ENCODE measurements at places on chromosomes 3 and 15. TPM values are rescaled to one million over a fixed set of nuclear protein-coding genes. Genes with fewer than 3 reads are reported as not detected.

GRCh38 chr3:138187296-138188012, at the start of gene ARMC8:
ARMC8 (plus strand) TSS chr3:138187301; CDS start chr3:138187555, 254 bp downstream.
- H3K4me3 ChIP-seq: peak within 1 kb of the TSS; percentile 97
- no peaks in the 10 kb centered on the region for H3K36me3 ChIP-seq
- DNase-seq: peak; percentile 76
- H3K4me1 ChIP-seq: no peaks in the 10 kb centered on the region
- H3K27me3 ChIP-seq: no peaks in the 10 kb centered on the region
- H3K27ac ChIP-seq: peak within 1 kb of the TSS; percentile 99

DNA sequence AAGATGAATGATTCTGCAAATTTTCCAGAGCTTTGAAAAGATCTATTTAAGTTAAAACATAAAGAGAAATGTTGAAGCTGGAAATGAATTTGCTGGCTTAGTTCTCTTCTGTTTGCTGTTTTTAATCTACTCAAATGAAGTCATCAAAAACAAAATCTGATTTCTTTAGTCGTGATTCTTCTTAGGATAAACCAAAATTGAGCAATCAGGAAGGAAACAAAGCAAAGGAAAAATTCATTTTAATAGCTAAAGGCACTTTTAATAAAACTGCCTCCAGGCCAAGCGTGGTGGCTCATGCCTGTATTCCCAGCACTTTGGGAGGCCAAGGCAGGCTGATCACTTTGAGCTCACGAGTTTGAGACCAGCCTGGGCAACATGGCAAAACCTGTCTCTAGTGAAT, 91.2 kb downstream of the DUT start:
- no peak overlapping the region for H3K27ac ChIP-seq
- no peak for DNase-seq
- H3K4me3 ChIP-seq: no peak overlapping the region
- no peaks in the 10 kb centered on the region for H3K36me3 ChIP-seq
- no peaks in the 10 kb centered on the region for H3K27me3 ChIP-seq
- H3K4me1 ChIP-seq: no peaks in the 10 kb centered on the region

GRCh38 chr3:50405249-50405648, 45.9 kb upstream of the TMEM115 start:
- H3K4me1 ChIP-seq: no peaks in the 10 kb centered on the region
- no peak overlapping the region for H3K27ac ChIP-seq
- H3K36me3 ChIP-seq: no peaks in the 10 kb centered on the region
- H3K4me3 ChIP-seq: no peak overlapping the region
- no peaks in the 10 kb centered on the region for H3K27me3 ChIP-seq

DNA sequence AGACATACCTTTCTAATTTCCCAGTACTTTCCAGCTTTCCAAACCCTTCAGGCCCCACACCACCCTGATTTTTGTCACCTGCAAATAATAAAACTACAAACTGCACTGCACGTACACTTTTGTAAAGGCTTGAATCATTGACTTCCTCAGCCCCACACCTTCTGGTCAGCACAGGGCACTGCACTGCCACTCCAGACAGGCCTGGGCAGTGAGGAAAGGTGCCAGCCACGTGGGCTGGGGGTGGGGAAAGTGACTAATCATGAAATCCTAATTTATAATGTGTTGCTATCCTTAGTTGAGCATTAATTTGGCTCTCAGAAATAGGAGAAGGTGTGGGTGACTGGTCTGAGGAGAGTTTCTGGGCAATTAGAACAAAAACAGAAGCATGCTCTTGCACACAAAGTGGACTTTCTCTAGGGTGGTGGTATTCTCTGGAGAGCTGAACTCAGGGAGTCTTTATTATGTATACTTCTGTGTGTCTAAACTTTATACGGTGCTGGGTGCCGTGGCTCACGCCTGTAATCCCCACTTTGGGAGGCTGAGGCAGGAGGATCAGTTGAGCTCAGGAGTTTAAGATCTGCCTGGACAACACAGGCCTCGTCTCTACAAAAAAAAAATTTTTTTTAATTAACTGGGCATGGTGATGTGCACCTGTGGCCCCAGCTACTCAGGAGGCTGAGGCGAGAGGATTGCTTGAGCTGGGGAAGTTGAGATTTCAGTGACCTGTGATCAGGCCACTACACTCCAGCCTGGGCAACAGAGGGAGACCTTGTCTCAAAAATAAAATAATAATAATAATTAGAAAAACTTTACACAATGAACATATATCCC, 58.2 kb upstream of the FLNB start:
- H3K4me3 ChIP-seq: no peak overlapping the region
- no peak for DNase-seq
- H3K4me1 ChIP-seq: peaks cover 38% of the 10 kb centered on the region
- H3K27me3 ChIP-seq: no peaks in the 10 kb centered on the region
- H3K27ac ChIP-seq: no peak overlapping the region
- H3K36me3 ChIP-seq: no peaks in the 10 kb centered on the region

GRCh38 chr3:172244011-172244410, 204.2 kb downstream of the GHSR start:
- no peaks in the 10 kb centered on the region for H3K27me3 ChIP-seq
- H3K4me1 ChIP-seq: no peaks in the 10 kb centered on the region
- H3K4me3 ChIP-seq: no peak overlapping the region
- H3K36me3 ChIP-seq: no peaks in the 10 kb centered on the region
- no peak for DNase-seq

GRCh38 chr3:118543832-118544231, 490.8 kb downstream of the IGSF11 start:
- no peaks in the 10 kb centered on the region for H3K4me1 ChIP-seq
- no peak for DNase-seq
- H3K4me3 ChIP-seq: no peak overlapping the region
- H3K27me3 ChIP-seq: no peaks in the 10 kb centered on the region
- H3K36me3 ChIP-seq: no peaks in the 10 kb centered on the region
- H3K27ac ChIP-seq: no peak overlapping the region

GRCh38 chr3:172224560-172225214, 185.3 kb downstream of the FNDC3B start:
- H3K27ac ChIP-seq: no peak overlapping the region
- DNase-seq: no peak
- peaks cover 2% of the 10 kb centered on the region for H3K4me1 ChIP-seq
- peaks cover 4% of the 10 kb centered on the region for H3K36me3 ChIP-seq
- no peak overlapping the region for H3K4me3 ChIP-seq

GRCh38 chr3:72244396-72244795, 459.4 kb upstream of the PROK2 start:
- H3K4me3 ChIP-seq: no peak overlapping the region

DNA sequence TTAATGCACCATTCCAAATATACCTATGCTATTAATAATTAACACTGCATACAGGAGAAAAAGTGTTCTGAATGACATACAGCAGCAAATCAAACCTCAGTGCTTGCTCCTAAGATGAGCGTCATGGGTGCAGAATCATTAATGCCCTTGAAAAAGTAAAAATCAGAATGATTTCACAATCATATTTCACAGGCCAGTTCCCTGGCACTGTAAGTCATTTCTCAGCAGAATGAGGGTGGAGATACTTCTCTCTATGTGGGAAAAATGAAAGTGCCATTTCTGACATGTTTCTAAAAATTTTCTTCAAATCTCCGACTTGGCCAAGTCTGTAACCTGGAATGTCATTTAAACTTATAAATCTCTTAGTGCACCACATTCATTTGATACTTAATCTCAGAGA, 549.8 kb upstream of the AGTR1 start:
- DNase-seq: no peak
- H3K27ac ChIP-seq: no peak overlapping the region
- H3K4me3 ChIP-seq: no peak overlapping the region

- no peak overlapping the region for H3K27ac ChIP-seq
- no peaks in the 10 kb centered on the region for H3K27me3 ChIP-seq
- H3K4me3 ChIP-seq: no peak overlapping the region
- H3K4me1 ChIP-seq: no peaks in the 10 kb centered on the region
- H3K36me3 ChIP-seq: no peaks in the 10 kb centered on the region
- DNase-seq: no peak
These were observed 7.9 kb downstream of the CCR4 start for GRCh38 chr3:32959371-32959770.

DNA sequence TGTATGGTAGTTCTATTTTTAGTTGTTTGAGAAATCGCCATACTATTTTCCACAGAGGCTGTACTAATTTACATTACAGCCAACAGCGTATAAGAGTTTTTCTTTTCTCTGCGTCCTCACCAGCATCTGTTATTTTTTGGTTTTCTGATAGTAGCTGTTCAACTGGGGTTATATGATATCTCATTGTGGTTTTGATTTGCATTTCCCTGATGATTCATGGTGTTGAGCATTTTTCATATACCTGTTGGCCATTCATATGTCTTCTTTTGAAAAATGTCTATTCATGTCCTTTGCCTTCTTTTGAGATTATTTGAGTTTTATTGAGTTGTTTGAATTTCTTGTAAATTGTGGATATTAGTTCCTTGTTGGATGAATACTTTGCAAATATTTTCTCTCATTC, 114.6 kb downstream of the LRRK1 start:
- H3K27me3 ChIP-seq: no peaks in the 10 kb centered on the region
- H3K4me3 ChIP-seq: no peak overlapping the region
- no peaks in the 10 kb centered on the region for H3K4me1 ChIP-seq
- H3K36me3 ChIP-seq: peaks cover 4% of the 10 kb centered on the region

DNA sequence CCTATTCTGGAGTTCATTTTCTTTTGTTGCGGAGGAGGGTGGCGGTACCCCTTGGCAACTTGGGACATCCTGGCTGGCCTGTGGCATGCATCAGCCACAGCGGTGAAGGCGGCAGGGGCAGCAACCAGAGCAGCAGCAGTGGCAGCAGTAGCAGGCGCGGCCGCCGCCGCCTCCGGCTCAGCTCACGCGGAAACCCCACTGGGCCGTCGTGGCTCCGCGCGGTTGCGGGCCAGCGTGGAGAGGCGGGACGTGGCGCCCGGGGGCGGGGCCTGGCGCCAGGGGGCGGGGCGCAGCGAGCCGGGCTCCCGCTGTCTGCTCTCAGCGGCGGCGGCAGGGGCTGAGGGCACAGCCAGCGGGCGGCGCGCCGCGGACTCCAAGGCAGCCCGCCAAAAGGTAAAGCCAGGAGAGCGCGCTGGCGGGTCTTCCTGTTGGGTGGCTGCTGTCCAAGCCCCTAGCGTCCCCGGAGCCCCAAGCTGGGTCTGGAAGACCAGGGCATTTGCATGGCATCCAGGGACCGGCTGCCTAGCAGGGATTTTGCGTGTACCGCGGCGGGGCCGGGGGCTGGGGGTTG, 334.4 kb upstream of the THRB start:
- H3K27me3 ChIP-seq: peaks cover 12% of the 10 kb centered on the region
- peak; percentile 43 for DNase-seq
- no peak overlapping the region for H3K27ac ChIP-seq
- H3K4me3 ChIP-seq: peak overlapping the region; percentile 16
- no peaks in the 10 kb centered on the region for H3K36me3 ChIP-seq

DNA sequence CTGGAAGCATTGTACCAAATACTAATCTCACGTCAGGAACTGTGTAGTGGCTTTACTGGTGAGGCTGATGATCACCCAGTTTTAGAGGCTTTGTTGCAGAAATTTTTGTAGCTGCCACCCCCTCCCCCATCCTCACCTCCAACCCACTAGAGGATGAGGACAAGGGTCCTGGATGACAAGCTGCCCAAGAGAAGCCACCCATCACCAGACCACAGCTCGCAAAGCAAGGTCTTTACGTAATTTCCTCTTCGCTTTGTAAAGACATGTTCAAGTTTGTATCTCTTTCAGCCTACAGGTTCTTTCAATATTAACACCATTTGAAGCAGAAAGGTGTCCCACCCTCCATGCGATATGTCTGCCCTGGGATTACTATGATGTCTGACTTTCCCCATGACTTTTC, 74.2 kb downstream of the LDHAL6B start:
- H3K27ac ChIP-seq: peak overlapping the region; percentile 36
- H3K4me1 ChIP-seq: peaks cover 18% of the 10 kb centered on the region
- H3K27me3 ChIP-seq: no peaks in the 10 kb centered on the region
- no peak for DNase-seq

DNA sequence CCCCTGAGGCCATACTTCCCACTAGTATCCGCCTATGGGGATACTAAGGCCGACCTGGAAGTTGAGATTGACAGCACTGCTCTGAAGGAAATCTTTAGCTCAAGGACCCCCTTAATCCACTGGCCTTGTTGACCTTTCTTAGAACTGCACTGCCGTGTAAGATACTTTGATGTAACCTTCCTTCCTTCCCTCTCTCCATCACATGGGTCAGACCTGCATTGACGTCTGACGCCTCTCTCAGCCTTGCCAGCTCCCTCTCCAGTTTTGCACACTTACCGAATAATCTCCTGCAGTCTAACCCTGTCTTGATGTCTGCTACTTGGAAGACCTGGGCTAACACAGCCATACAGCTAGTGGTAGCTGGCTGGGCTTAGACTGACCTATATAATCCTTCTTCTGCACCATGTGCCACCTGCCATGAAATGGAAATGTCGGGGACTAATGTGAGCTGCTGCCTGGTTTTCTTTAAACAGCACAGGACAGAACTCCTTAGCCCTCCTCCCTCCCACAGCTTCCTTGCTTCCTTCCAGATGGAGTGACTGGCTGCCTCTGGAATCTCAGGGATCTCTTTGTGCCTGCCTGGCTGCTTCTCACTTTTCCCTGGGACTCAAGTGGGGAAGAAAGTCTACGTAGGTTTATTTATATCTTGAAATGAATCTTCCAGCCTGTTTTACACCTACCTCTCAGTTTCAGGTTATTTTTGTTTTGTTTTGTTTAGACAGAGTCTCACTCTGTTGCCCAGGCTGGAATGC, 39.2 kb upstream of the HERC1 start:
- no peaks in the 10 kb centered on the region for H3K4me1 ChIP-seq
- no peak overlapping the region for H3K27ac ChIP-seq
- no peaks in the 10 kb centered on the region for H3K36me3 ChIP-seq
- no peak for DNase-seq
- no peaks in the 10 kb centered on the region for H3K27me3 ChIP-seq
- H3K4me3 ChIP-seq: no peak overlapping the region

GRCh38 chr3:183984749-183985729, 32.6 kb downstream of the ABCC5 start:
- no peaks in the 10 kb centered on the region for H3K4me1 ChIP-seq
- H3K4me3 ChIP-seq: no peak overlapping the region
- no peak for DNase-seq
- no peaks in the 10 kb centered on the region for H3K36me3 ChIP-seq
- H3K27ac ChIP-seq: no peak overlapping the region

GRCh38 chr3:22306454-22306853, 555.4 kb upstream of the ZNF385D start:
- DNase-seq: no peak
- no peaks in the 10 kb centered on the region for H3K36me3 ChIP-seq
- no peak overlapping the region for H3K27ac ChIP-seq
- H3K4me3 ChIP-seq: no peak overlapping the region
- H3K4me1 ChIP-seq: no peaks in the 10 kb centered on the region

DNA sequence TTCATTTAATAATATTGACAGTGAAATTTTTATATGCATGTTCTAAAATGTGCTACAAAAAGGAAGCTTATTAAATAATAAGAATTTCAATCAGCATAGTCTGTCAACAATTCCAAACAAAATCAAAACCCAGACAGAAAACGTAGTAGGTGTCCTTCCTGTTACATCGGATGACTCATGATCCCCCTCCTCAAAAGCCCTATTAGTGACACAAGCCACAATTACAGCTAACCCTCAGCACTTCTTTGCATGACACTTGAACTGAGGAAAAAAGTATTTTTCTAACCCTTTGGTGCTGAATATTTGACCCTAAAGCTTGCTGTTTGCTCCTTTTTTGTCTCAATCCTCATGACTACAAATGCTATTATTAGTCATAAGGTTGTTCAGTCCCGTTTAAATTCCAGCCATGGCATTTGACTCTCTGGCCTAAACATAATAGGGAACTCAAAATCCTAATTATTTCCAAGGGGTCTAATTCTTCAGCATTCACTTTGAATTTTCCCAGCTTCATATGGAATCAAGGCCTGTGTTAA, 78.1 kb downstream of the COL8A1 start:
- H3K27ac ChIP-seq: no peak overlapping the region
- H3K4me3 ChIP-seq: no peak overlapping the region
- no peak for DNase-seq
- H3K4me1 ChIP-seq: no peaks in the 10 kb centered on the region

The ROPN1 gene
- not detected for polyA plus RNA-seq

The RETNLB gene
- 4.9 TPM for polyA plus RNA-seq

The SYNPR gene
- not detected for polyA plus RNA-seq

The HHATL gene
- polyA plus RNA-seq: 0.15 TPM
